Large intestine (tissue), 12 donors: ENCODE measurements at places on chromosomes 11 and 22.

GRCh38 chr22:43207386-43207785, 20.5 kb upstream of the TTLL12 start:
- no peak for DNase-seq

GRCh38 chr11:36540998-36541397, 26.8 kb upstream of the RAG1 start:
- DNase-seq, result peak; percentile 73

DNA sequence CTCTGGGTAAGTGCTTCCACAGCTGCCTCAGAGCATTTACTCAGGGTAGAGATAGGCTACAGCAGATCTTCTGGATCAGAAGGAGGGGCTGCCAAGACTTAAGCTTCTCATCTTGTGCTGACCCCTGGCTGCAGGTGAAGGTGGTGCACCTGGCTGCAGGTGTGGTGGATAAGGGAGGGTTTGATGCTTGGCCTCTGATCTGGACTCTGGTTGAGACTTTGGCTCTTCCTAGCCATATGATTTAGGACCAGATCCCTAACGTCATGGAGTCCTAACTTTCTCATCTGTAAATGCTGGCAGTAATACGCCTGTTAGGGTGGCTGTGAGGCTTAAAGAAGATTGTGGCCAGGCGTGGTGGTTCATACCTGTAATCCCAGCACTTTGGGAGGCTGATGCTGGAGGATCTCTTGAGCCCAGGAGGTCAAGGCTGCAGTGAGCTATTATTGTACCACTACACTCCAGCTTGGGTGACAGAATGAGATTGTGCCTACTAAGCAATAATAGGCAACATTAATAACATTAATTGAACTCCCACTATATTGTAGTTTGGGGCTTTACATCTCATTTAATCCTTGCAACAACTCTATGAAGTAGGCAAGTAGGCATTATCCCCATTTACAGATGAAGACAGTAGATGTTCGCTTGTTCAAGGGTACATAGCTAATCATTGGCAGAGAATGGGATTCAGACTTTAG, 10.7 kb downstream of the DTX4 start:
- peak; percentile 88 for DNase-seq

DNA sequence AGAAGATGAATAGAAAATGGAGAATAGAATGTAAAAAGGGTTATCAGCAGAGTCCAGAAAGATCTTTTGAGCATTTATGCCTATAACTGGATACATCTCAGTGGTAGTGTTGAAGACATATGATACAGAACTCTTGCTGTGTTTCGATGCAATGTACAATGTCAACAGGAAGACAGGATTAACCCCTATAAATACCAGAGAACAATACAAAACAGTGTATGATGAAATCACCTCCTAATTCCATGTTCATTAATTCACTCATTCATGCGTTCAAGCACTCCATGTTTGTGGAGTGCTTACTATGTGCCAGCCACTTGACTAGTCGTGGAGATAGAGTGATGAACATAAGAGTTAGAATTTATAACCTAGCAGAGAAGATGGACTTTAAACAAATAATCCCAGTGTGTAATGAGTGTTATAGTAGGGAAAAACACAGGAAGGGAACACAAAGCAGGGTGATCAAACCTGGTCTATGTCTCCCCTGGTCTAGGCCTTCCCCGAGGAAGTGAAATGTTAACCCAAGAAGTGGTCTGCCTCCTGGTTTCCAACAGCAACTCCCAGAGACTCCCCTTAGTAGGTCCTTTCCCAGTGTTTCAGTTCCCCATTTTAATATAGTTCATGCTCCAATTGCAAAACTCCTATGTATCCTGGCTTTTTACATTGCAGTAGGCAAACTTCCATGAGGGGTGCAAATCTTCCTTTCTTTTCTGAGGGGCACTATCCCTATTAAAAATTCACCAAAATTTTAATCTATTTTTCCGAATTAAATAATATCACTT, 9.1 kb upstream of the SESN3 start:
- DNase-seq, result no peak

- no peak for DNase-seq
These were observed 67.2 kb upstream of the OLFML1 start for GRCh38 chr11:7418061-7418460.

DNA sequence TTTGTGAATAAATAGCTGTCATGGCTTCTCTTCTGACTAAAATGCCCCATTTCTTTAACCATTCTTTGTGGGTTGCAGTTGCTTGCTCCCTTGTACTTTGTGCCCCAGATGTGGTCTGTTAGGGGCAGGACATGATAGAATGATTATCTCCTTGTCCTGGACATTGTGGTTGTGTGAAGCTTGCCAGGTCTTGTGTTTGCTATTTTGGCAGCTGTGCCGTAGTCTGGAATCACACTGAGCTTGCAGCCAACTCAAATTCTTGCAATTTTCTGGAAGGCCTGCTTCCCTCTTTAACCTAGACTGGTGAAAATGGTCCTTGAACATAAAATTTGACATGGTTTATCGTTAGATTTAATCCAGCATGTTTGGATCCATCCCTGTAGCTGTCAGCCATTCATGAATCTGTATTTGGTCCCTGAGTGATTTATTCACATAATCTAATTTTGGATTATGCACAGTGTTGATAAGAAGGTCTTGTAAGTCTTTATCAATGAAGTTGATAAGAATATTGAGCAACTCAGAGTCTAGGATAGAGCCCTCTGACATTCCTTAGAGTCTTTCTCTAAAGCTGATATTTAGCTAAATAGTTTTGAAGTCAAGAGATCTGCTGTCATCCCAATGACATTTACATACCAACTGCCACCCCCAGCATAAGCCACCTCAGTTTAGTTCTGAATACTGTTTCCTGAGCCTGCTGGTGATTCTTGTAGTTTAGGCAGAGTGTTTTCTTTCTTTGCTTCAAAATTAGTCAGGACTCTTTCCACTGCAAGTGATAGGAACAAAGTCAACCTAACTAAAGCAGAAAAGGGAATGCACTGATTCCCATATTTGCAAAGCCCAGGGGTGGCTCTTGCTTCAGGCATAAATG, 9.8 kb downstream of the SPON1 start:
- DNase-seq, result no peak

DNA sequence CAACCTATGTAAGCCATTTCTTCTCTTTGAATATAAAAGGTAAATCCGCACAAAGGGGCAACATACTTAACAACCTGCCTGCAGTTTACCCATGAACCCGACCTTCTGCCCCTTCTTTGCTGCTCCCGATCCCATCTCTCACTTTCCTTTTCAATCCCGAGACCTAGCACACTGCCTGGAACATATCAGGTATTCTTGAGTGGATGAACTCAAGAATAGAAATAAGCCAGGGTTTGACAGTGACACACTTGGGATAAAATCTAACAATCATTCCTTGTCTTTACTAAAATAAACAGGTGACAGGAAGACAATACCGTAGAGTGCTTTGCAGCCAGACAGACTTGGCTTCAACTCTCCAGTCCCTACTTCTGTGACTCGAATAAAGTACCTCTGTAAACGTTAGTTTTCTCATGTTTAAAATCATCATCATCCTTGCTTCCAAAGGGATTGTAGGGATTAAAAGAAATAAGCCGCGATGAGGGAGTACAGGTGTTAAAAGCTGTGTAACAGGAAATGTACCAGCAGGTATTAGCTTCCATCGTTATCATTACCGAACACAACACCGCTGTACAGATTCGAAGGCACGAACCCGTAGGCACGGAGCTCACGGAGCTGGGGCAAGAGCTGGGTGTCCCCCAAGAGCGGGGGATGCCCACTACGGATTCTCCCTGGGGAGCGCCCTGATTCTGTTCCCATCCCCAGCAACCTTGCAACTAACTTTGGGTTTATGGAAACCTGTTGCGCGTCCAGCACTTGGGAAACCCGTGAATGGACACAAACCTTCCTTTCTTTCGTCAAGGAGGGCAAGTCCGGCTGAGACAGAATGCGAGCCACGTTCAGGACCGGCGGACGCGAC, 720 bp downstream of the UFD1 start:
- DNase-seq, result peak; percentile 47

- no peak for DNase-seq
These were observed 24.5 kb downstream of the MMP20 start for GRCh38 chr11:102600666-102601065.

- peak; percentile 98 for DNase-seq
These were observed 27.6 kb downstream of the PLEKHA7 start for GRCh38 chr11:16986434-16987204.

DNA sequence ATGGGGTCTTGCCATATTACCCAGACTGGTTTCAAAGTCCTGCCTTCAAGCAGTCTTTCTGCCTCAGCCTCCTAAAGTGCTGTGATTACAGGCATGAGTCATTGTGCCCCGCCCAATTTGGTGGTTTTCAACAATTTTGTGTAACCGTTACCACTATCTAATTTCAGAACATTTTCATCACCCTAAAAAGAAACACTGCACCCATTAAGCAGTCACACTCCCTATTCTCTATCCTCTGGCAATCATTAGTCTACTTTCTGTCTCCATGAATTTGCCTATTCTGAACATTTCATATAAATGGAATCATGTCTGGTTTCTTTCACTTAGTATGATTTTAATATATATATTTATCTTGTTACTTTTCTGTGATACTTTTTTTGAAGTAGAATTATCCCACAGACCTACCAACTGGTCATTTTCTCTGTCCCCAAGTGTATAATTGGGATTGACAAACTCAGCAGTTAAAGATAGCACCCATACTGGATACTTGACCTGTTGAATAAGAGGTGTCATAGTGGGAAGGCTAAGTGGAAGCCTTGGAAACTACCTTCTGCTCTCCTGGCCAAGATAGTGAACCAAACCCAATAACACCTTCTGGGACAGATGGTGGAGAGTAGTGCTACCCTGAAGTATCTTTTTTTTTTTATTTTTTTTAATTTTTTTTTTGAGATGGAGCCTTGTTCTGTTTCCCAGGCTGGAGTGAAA, 64.8 kb downstream of the STIM1 start:
- no peak for DNase-seq

DNA sequence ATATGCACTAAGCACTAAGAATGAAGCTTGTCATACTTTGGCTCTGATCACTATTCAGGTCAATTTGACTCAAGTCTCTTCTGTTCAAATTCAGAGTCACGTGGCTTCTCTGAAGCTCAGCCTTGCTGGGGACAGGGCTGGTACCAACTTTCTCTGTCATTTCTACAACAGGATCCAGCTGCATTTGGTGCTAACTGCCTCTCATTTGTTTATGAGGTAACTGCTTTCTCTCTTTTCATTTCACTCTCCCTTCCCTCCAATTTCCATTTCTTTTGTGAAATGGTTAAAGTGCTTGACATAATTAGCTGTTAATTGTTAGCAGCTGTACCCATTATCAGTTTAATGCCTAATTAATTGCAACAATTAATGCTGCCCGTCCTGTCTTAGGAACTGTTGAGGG, 259.7 kb upstream of the PLET1 start:
- no peak for DNase-seq
